Activated naive CD4-positive, alpha-beta T cell (primary cell): ENCODE measurements at places on chromosomes 12 and 14.

DNA sequence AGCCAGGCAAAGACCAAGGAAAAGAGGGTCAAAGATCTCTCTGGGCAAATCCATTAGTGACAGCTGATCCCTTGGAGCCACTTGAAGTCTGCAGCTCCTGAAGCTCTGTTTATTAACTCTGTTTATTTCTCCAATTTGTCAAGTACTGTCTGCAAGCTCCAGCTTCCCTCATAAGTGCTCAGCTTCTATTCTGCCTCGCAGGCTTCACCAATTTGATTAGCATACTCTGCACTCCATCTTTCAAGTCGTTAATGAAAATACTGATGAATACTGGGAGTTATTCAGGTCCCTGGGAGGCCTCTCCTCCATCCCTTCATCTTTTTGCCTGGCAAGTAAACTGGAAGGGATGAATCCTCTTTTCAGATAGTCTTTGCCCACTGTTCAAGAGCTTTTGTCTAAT lies 54.3 kb downstream of the TTC9 start:
- DNase-seq: no peak

- DNase-seq: no peak
Observed at GRCh38 chr14:84825481-84826251, 704.3 kb upstream of the FLRT2 start.

DNA sequence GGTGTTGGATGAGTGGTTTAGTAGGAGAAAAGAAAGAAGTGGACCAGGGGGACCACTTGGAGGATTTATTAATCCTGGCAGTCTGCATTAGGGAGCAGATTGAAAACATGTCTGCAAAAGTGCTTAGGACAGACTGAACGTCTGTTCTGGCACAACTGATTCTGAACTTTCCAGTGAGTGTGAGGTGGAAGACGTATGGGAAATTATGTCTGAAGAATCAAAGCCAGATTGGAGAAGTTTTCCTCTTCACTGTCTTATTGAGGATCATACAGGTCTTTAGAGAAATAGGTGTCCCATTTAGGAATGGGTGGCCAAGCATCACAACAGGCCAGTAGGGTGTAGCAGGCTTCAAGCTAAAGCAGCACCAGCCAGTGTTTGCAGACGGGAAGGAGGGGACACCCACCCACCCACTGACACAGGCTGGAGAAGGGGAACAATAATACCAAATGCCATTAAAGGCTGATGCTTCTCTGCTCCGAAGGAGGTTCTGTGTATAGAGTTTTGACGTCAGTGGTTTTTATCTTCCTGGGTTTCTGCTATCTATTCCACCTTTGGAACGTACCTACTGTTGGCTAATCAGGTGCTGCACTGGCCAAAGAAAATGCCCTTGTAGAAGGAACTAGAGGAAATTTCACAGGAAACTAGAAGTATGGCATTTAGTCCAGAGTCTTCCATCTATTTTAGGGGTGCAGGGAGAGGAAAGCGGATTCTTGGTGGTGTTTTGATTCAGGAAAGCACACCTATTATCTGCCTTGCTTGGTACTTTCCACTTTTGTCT lies 1.8 kb downstream of the SRRM4 start:
- no peak for DNase-seq

GRCh38 chr12:111581434-111582132 lies 17.5 kb downstream of the ATXN2 start:
- no peak for DNase-seq

GRCh38 chr12:39505023-39505422 lies 62.1 kb upstream of the KIF21A start:
- no peak for DNase-seq

DNA sequence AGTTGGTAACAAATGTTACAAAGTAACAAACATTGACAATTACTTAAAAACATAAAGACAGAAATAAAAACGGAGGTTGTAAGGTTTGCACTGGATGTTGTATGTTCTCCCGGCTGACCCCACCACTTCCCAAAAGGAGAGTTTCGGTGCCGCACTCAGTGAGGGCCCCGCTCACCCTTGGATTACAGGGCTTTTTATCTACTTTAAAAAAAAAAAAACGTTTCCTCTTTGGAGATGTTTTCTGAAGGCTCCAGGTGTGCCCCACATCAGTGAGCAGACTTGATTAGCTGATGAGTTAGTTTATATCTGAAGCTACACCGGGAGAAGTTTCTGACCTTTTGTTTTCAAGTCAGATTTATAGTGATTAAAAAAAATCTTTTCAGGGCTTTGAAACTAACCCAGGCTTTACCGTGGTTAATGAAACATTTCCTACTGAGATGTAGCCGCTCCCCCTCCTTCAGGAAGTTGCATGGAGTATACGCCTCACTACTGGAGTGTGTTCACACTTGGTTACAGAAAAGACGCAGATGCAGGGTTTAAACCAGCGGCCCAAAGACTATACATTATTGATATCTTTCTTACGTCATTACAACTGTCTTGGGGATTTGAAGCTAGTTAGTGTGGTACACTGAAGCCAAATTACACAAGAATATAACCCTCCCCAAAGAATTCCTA lies 38.0 kb upstream of the BCL7A start:
- no peak for DNase-seq

DNA sequence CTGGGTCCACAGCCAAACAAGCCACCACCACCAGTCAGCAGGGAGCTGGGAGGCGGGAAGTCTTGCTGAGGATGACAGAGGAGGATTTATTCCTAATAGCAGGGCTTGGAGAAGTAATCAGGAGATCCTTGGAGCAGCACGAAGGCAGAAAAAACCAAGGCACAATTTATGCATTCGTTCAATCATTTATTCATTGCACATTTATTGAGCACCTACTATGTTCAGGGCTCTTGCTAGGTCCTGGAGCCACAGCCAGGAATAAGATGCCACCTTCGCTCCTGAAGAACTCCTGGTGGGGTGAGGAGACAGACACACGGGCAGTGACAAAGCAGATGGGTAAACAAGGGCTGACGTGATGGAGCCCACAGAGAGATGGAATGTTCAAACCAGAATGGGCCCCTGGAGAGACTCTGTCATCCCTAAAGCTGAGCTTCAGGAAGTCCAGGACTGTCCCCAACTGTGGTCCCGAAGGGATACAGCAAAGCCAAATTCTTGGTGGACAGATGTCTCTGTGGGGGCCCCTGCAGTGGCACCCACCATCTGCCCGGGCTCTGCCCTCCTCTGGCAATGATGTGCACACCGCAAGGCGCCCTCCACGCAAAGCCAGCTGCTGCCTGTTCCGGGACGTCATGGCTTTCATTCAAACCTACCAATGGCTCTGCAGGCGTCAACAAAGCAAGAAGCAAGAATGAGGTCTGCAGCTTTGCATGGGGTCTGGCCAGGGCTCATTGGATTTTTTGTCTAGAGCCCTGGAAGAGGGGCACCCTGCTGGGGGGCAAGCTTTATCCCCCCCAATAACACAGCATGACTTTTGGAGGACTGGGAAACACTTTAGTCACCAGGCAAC lies 3.0 kb upstream of the TESC start:
- DNase-seq: no peak
